ENCODE measurements at places on chromosomes 6 and 20.
A peak's percentile ranks its signal among the peaks of the same experiment; 100 is the strongest.

GRCh38 chr20:10795286-10796026 lies 121.7 kb upstream of the JAG1 start:
- no peak for DNase-seq

DNA sequence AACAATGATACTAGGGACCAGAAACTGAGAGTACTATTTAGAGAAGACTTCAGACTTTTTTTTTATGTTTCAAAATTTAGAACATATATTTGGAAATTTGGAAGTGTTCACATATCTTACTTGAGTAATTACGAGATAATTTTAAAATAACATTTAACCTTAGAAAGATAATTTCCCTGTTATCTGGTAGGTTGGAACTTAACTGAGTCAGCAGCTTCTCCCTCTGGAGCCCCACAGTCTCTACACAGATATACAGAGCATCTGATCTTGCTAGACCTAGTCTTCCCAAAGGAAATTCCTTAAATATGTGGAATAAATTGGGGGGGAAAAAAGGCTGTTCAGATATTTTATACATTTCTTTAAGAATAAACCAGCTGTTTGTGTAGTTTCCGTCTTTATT lies 48.6 kb downstream of the TSPYL4 start:
- no peak for DNase-seq

GRCh38 chr20:49583669-49584417 lies 15.9 kb upstream of the PTGIS start:
- no peak for DNase-seq

GRCh38 chr20:63846128-63846771 lies 15.0 kb upstream of the ABHD16B start:
- no peak for DNase-seq

- no peak for DNase-seq
These were observed 21.3 kb upstream of the SCGN start for GRCh38 chr6:25630508-25631278.

DNA sequence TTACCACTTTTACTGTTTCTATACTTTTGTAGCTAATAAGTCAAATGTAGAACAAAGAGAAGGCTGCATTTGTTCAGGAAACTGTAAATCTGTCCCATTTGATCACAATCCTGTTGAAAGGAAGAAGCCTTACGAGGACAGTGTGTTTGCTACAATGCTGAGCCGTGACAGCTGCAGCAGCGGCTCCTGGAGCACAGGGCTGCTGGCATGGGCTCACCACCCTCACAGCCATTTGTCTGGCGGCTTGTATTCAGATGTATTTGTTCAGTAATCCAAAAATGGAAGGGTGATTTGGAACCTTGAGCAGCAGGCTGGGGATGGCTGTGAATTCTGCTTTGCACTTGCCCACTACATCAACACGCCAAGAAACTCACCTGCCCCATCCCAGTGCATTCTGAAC lies 5.7 kb downstream of the TUBB2A start:
- no peak for DNase-seq

DNA sequence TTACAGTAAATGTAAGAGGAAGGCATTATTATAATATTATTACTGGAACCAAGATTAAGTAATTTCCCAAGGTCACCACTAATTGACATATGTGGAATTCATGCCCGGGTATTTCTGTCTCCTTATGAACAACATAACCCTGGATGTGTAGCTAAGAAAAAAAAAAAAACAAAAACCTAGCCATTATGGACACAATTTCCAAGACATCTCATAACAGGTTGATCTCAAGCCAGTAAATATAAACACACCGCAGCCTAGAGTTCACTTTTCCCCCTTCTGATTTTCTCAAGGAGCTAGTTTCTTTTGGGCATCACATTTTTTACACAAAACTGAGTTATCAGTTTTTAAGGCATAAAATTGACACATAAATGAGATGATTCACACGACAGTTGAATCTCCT lies 306.5 kb upstream of the RSPO3 start:
- DNase-seq = no peak

GRCh38 chr6:155412335-155412734 lies 43.3 kb downstream of the NOX3 start:
- no peak for DNase-seq

DNA sequence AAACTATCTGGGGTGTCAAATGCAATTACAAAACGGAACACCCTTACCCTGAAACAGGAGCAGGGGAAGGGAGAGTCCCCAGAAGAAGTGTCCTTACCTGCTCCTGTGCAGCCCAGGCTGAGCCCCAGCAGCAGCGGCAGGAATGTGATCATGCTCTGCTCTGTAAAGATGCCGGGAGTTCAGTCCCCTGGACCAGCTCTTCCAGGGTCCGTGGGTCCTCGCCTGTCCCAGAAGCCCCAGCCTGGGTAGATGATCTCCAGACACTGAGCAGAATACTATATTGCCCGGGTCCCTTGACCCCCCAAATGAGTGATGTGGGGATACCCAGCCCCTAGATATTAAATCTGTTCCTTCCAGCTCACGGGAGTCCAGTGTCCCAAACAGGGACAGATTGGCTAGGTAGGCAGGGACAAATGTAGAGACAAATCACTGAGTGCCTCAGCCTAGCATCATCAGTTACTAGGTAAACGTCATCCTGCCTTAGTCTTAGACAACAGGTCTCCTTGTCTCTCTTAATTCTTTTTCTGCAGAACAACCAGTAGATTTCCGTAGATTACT lies at the start of gene HLA-DMB:
Gene HLA-DMB, minus strand, starts transcription at position 373 of the 558 bp plus-strand sequence. Its CDS starts 221 bp downstream, at position 152.
- peak; percentile 34 for DNase-seq

GRCh38 chr6:125406741-125407140 lies 105.0 kb upstream of the HDDC2 start:
- DNase-seq = no peak

DNA sequence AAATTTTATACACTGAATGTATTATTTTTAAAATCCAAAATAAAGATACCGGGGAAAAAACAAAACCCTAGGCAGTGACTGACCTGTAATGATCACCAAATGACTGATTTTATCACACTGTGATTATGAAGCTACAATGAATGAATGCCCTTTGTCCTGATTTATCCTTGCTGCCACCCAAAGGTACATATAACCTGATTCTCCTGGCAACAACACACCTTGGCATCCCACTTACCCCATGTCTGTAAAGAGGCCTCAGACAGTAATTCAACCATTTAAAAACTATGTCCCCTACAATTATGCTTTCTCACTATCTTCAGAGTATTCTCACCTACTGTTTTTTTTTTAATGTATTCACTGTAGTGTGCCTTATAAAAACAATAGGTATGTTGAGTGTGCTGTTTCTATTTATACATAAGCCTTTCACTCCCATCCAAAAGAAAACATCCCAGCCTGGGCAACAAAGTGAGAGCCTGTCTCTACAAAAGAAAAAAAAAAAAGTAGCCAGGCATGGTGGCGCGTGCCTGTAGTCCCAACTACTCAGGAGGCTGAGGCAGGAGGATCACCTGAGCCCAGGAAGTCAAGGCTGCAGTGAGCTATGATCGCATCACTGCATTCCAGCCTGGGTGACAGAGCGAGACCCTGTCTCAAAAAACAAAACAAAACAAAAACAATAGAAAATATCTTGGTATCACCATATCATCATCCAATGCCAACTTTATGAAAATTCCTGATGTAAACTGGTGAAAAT lies 21.7 kb downstream of the B4GALT5 start:
- DNase-seq = no peak

- DNase-seq = no peak
These were observed 20.4 kb upstream of the EFHC1 start for GRCh38 chr6:52399511-52400312.

DNA sequence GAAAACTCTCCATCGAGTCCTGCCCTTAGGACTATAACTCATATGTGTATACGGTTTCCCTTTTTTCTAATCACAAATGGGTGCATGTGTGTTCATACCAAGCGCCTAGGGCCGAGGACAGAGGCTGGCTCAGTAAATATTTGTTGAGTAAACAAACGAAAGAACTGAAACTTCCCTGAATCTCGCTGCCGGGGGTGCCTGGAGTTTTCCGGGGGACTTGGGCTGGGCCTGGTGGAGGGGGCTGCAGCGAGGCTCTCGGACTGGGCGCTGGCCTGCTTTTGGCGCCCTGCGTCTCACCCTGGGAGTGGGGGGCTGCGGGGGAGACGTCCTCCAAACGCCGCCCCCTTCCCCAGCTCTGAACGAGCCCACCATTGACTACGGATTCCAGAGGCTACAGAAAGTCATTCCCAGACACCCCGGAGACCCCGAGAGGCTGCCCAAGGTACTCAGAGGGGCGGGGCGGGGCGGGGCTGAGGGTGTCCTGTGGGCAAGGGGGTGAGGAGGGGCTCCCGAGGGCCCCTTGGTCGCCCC lies 49.0 kb downstream of the CPXM1 start:
- DNase-seq = no peak

DNA sequence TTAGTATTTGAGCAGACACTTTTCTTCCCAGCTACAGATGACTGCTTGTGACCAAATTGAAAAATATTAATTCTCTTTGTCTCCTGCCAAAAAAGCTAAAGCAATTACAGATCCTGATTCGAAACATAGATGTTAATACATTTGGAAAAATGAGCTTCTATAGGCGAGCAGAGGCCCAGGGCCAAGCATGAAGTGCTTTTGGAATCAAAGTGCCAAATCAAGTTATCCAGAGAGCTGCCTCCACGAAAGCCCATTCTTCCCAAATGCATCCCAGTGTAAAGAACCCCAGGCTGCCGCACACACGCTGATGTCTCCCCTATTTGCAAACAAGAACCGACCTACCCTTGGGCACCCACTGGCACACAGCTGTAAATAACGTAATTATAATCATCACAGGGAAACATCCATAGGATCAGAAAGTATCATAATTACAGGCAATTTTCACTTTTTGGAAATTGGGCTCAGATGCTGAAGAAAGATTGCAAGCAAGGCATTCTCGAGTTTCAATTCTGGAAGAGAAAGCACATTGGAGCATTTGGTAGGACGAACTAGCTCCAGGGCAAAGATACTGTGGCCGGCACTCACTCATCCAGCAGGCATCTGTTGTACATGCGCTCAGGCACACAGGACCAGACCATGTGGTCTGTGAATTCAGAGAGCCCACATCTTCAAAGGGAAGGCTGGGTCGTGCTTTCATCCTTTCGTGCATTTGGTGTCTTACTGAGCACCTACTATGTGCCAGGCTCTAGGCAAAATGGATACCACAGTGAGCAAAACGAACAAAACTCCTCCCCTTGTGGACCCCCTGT lies 45.9 kb downstream of the BMP7 start:
- DNase-seq = no peak

DNA sequence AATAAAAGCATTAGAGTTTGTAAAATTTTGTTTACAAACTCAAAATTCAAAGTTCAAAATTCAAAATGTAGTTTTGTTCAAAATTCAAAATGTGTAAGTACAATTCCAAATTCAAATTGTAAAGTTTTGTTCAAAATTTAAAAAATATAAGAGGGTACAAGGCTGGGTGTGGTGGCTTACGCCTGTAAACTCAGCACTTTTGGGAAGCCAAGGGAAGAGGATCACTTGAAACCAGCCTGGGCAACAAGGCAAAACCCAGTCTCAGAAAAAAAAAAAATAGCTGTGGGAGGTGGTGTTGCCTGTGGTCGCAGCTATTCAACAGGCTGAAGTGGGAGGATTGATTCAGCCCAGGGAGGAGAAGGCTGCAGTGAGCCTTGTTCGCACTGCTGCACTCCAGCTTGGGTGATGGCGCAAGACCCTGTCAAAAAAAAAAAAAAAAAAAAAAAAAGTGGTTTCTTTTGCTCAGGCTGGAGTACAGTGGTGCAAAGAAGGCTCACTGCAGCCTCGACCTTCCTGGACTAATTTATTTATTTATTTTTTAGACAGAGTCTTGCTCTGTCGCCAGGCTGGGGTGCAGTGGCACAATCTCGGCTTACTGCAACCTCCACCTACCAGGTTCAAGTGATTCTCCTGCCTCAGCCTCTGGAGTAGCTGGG lies 5.4 kb upstream of the ZBTB12 start:
- no peak for DNase-seq

DNA sequence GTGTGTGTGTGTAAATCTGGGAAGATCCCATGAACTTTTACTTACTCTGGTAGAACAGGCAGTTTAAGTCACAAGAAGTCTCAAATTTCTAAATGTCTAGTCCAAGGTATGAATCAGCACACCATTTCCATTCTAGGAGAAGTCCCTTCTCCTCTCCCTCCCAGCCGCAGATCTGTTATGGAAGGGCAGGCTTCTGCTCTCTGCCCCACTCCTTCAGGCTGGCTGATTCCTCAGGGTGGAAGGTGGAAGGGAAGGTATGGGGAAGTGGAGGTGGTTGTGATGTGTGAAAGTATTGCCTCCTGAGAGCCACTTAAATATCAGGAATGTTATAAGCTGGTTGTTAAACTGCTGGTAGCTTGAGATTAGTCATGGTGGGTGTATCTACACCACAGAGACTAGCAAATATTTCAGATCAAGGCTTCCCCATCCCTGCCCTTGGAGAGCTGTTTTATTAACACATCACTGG lies 44.5 kb upstream of the LAMA4 start:
- DNase-seq = no peak

DNA sequence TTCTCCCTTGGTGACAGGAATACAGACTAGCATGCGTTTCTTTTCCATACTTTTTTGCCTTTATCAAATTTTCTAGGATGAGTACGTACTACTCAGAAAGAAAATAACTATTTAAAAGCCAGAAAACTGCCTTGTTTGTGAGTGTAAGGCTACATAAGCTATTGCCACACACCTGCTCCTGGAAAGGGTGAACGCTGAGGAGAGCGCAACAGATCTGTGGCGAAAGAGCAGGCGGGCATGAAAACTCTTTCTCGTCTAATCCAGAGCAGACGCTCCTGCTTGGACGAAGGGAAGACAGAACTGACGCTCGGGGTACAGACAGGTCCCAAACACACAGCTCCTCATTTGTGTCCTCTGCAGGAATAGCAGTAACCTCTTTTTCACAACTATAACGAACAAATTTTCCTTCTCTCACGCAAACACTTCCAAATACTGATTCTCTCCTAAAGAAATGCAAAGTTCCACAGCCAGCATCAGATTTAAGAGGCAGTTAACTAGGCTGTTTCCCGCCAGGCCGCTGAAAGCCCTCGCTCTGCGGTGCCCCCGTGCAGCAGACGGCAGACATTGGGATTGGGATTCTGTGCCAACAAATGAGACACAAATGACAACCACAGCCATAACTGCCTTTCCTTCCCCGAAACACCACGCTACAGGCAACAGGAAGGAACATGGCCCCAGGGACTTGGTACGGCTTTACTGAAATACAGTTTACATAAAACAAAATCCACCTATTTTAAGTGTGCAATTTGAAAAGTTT lies 20.0 kb downstream of the TAF4 start:
- DNase-seq = no peak

DNA sequence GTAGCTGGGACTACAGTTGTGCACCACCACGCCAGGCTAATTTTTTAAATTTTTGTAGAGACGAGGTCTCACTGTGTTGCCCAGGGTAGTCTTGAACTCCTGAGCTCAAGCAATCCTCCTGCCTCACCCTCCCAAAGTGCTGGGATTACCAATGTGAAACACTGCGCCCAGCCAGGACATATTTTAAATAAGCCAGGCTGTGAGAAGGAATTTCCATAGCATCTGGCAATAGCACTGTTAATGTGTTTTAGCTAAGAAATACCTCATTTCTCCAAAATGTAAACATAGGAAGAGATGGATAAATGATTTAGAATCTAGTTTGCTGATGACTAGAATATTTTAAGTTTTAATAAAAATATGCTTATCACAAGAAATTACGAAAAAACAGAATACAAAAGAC lies 27.0 kb upstream of the SLA2 start:
- no peak for DNase-seq

Data from activated CD4-positive, CD25-positive, alpha-beta regulatory T cell treated with anti-CD3 and anti-CD28 coated beads, Interleukin-2, amount 50 U/mL, for 72 hours (primary cell).